ENCODE measurements at places on chromosomes 1 and 21. TPM values are rescaled to one million over a fixed set of nuclear protein-coding genes. Genes with fewer than 3 reads are reported as not detected.

ZNF593OS gene
- total RNA-seq: not detected

OR2M5 gene
- not detected for total RNA-seq

TMEM63A gene
- 119 TPM for total RNA-seq

S100A7A gene
- total RNA-seq: not detected

GRCh38 chr1:231836227-231836893 lies 209.8 kb downstream of the DISC1 start:
- no peak for DNase-seq
- no peaks in the 10 kb centered on the region for H3K4me1 ChIP-seq
- no peak overlapping the region for H3K4me3 ChIP-seq
- H3K27ac ChIP-seq: no peak overlapping the region
- H3K36me3 ChIP-seq: no peaks in the 10 kb centered on the region

GRCh38 chr1:201328576-201328975 lies 45.3 kb downstream of the PKP1 start:
- peaks cover 9% of the 10 kb centered on the region for H3K4me1 ChIP-seq
- no peaks in the 10 kb centered on the region for H3K27me3 ChIP-seq
- H3K36me3 ChIP-seq: no peaks in the 10 kb centered on the region
- H3K4me3 ChIP-seq: no peak overlapping the region
- H3K27ac ChIP-seq: no peak overlapping the region
- peak; percentile 13 for DNase-seq

GRCh38 chr1:65758128-65758527 lies 34.6 kb upstream of the PDE4B start:
- no peak for DNase-seq
- no peak overlapping the region for H3K4me3 ChIP-seq
- no peaks in the 10 kb centered on the region for H3K4me1 ChIP-seq

DNA sequence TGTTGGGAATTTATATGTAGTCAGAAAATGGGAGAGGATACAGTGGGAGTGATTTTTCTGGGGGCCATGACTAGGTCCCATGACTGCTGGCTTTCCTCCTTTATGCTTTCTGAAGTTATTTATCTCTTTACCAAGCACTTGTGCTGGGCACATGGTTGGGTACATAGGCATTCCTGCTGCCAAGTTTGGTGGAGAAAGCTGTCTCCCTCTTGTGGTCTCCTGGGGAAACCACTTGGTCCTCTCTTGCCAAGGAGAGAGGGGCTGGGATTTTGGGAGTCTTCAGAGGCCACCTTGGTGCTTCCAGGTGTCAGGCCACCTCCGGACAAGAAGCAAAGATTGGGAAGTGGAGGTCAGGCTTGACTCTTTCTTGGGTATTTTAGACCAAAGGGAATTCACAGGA lies 120.2 kb upstream of the KCNE2 start:
- no peak overlapping the region for H3K4me3 ChIP-seq
- H3K27me3 ChIP-seq: no peaks in the 10 kb centered on the region
- no peak for DNase-seq

DNA sequence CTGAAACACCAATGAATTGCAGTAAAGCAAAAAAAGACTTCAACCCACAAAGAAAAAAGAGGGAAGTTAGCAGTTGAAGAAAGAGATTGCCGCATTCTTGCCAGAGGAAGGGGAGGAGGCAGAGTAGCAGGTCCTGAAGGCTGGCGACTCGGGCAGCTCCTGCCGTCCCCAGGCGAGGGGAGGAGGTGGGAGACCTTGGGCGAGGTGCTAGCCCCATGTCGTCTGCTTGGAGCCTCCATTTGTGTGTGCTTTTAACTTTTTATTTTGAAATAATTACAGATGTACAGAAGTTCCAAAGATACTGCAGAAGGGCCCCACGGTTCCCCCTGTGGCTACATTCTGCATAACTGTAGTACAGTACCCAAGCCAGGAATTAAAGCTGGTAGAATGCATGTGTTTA lies 6.7 kb downstream of the TRPM2 start:
- no peaks in the 10 kb centered on the region for H3K4me1 ChIP-seq
- no peak overlapping the region for H3K27ac ChIP-seq
- no peaks in the 10 kb centered on the region for H3K36me3 ChIP-seq
- H3K4me3 ChIP-seq: no peak overlapping the region
- H3K27me3 ChIP-seq: no peaks in the 10 kb centered on the region

- H3K27me3 ChIP-seq: peaks cover 4% of the 10 kb centered on the region
- H3K27ac ChIP-seq: peak overlapping the region; percentile 58
- H3K4me3 ChIP-seq: no peak overlapping the region
- H3K4me1 ChIP-seq: no peaks in the 10 kb centered on the region
- no peak for DNase-seq
Measured at GRCh38 chr1:47578026-47578720, 140.3 kb downstream of the FOXD2 start.

DNA sequence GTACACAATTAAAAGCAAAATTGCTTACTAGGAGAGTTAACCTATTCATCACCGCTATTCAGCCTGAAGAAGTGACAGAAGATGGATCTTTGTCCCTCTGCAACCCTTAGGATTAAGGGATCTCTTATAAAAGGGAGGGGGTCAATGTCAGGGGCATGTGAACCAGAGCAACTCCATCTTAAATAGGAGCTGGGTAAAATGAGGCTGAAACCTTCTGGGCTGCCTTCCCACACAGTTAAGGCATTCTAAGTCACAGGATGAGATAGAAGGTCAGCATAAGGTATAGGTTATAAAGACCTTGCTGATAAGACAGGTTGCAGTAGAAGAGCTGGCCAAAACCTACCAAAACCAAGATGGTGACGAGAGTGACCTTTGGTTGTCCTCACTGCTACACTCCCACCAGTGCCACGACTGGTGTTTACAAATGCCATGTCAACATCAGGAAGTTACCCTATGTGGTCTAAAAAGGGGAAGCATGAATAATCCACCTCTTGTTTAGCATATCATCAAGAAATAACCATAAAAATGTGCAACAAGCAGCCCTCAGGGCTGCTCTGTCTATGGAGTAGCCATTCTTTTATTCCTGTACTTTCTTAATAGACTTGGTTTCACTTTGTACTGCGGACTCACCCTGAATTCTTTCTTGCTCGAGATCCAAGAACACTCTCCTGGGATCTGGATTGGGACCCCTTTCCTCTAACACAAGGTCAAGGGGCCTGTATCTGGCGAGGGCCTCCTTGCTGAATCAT lies 35.3 kb upstream of the NEK2 start:
- no peaks in the 10 kb centered on the region for H3K27me3 ChIP-seq
- no peaks in the 10 kb centered on the region for H3K36me3 ChIP-seq
- H3K27ac ChIP-seq: no peak overlapping the region
- no peak overlapping the region for H3K4me3 ChIP-seq

All from upper lobe of right lung (tissue), 1 donor.